ENCODE measurements at places on chromosomes 1 and 21. TPM values are rescaled to one million over a fixed set of nuclear protein-coding genes. Genes with fewer than 3 reads are reported as not detected.

GRCh38 chr1:47812904-47813514 is 184.2 kb downstream of the TRABD2B start:
- no peak for DNase-seq
- H3K27ac ChIP-seq, result no peak overlapping the region
- H3K4me1 ChIP-seq, result no peaks in the 10 kb centered on the region
- no peaks in the 10 kb centered on the region for H3K36me3 ChIP-seq
- H3K27me3 ChIP-seq, result peaks cover 4% of the 10 kb centered on the region
- H3K4me3 ChIP-seq, result no peak overlapping the region

The CYP4X1 gene
- 2.0 TPM for total RNA-seq

DNA sequence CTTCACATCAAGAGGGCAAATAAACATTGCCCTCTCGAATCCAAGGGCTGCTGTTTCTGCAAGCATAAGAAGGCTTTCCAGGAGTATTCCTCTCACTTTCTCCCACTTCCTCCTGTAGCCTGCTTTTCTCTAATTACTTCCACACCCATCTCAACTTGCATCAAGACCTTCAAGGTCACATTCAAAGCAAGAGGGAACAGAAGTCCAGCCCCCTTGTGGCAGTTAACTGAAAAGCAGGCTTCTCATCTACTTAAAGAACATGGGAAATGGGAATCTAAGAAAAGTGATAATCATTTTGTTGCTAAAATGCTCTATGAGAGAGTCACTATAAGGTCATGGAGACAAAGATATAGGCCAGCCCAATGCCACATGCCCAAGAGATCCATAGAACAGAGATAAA is 874.4 kb downstream of the KCNT2 start:
- no peaks in the 10 kb centered on the region for H3K4me1 ChIP-seq
- H3K36me3 ChIP-seq, result no peaks in the 10 kb centered on the region
- H3K27me3 ChIP-seq, result no peaks in the 10 kb centered on the region
- H3K4me3 ChIP-seq, result no peak overlapping the region
- H3K27ac ChIP-seq, result no peak overlapping the region
- DNase-seq, result no peak

GRCh38 chr1:244751271-244751895 is 84.1 kb upstream of the COX20 start:
- H3K4me1 ChIP-seq, result no peaks in the 10 kb centered on the region
- no peak overlapping the region for H3K27ac ChIP-seq
- no peaks in the 10 kb centered on the region for H3K27me3 ChIP-seq

The SYTL1 gene
- not detected for total RNA-seq

- no peaks in the 10 kb centered on the region for H3K36me3 ChIP-seq
- no peak for DNase-seq
- H3K27ac ChIP-seq, result no peak overlapping the region
- H3K4me1 ChIP-seq, result peaks cover 21% of the 10 kb centered on the region
- H3K27me3 ChIP-seq, result no peaks in the 10 kb centered on the region
Observed at GRCh38 chr1:6357243-6357936, 36.2 kb downstream of the ACOT7 start.

GRCh38 chr1:46487818-46488218 is 1.8 kb upstream of the DMBX1 start:
- H3K27me3 ChIP-seq, result peaks cover 89% of the 10 kb centered on the region
- peaks cover 8% of the 10 kb centered on the region for H3K4me1 ChIP-seq
- no peak overlapping the region for H3K27ac ChIP-seq
- no peaks in the 10 kb centered on the region for H3K36me3 ChIP-seq
- DNase-seq, result no peak

DNA sequence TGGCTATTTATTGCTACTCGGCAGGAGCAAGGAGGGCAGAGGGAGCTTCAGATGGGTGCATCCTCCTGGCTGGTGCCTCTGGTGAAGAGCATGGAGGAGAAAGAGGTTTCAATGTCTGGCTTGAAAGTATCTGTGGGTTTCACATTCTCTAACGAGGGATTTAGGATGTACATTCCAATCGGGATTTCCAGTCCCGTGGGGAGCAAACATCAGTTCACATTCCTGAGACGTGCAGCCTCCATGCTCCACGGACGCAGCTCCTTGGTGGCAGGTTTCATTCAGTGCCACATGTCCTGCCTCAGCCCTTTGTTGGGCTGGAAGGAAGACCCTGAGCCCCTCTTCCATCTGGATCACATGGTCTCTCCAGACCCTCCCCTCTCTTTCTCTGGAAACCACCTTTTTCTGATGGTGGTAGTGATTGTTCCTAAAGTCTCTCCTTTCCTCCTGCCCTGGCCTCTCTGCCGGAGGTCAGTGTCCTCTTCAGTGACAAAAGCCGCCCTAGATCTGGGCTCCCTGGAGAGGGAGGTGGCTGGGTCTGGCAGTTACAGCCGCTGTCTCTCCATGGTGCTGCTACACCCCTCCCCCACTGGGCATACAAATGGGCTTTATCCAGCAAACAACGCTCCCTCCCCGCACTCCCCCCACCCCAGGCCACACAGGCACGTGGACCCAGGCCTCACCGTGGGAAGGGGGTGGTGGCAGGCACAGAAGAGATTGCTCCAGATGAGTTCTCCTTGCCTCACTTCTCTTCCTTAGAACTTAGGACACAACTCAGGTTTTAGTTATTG is 826 bp upstream of the CA14 start:
- no peaks in the 10 kb centered on the region for H3K36me3 ChIP-seq
- H3K27ac ChIP-seq, result peak overlapping the region; percentile 76
- peaks cover 32% of the 10 kb centered on the region for H3K4me1 ChIP-seq
- no peak overlapping the region for H3K4me3 ChIP-seq
- no peaks in the 10 kb centered on the region for H3K27me3 ChIP-seq

The LEFTY2 gene
- total RNA-seq, result 0.20 TPM
